ENCODE measurements at places on chromosomes 2 and 18. TPM values are rescaled to one million over a fixed set of nuclear protein-coding genes. Genes with fewer than 3 reads are reported as not detected.

The DOK6 gene
- 1.6 TPM for total RNA-seq

The EMILIN2 gene
- 9.5 TPM for total RNA-seq

The SP140 gene
- total RNA-seq, result 2.8 TPM

- no peaks in the 10 kb centered on the region for H3K27me3 ChIP-seq
- H3K4me1 ChIP-seq, result peaks cover 18% of the 10 kb centered on the region
- no peak for DNase-seq
- H3K36me3 ChIP-seq, result no peaks in the 10 kb centered on the region
- H3K4me3 ChIP-seq, result no peak overlapping the region
Measured at GRCh38 chr2:37560863-37561614, 110.4 kb downstream of the CDC42EP3 start.

DNA sequence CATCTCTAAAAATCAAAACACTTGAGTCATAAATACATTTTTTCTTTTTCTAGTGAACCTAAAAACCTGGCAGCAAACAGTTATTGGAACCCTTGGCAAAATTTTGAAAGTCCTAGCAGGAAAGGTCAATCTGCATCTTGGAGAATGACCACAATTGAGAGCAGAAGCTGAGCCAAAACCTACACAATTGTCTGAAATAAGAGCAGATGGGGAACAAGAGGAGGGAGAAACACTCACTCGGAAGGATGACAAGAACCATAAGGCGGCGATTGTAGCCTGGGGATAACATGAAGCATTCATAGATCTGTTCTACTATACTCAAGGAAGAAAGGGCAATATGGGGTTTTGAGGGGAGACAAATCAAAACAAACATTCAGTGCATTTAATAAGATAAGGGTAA is 117.0 kb downstream of the CHN1 start:
- no peak for DNase-seq
- H3K36me3 ChIP-seq, result no peaks in the 10 kb centered on the region
- H3K4me1 ChIP-seq, result no peaks in the 10 kb centered on the region
- no peak overlapping the region for H3K4me3 ChIP-seq

DNA sequence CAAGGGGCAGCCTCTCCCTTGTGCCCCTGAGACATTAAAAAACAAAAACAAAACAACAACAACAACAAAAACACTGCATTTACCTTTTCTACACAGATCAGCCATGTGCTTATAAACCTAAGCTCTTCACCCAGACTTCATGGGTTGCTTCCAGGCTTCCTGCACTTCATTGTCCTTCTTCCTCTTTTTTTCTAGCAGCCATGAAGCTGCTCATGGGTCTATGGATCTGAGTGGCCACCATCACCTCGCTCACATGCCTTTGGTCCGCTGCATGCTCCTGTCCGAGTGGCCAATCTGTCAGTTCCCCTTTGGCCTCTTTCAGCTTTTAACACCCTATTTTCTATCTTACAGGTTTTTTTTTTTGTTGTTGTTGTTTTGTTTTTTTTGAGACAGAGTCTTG is 9.0 kb upstream of the TET3 start:
- DNase-seq, result no peak
- H3K4me1 ChIP-seq, result peaks cover 37% of the 10 kb centered on the region
- no peak overlapping the region for H3K4me3 ChIP-seq
- H3K36me3 ChIP-seq, result no peaks in the 10 kb centered on the region
- H3K27ac ChIP-seq, result no peak overlapping the region
- no peaks in the 10 kb centered on the region for H3K27me3 ChIP-seq

DNA sequence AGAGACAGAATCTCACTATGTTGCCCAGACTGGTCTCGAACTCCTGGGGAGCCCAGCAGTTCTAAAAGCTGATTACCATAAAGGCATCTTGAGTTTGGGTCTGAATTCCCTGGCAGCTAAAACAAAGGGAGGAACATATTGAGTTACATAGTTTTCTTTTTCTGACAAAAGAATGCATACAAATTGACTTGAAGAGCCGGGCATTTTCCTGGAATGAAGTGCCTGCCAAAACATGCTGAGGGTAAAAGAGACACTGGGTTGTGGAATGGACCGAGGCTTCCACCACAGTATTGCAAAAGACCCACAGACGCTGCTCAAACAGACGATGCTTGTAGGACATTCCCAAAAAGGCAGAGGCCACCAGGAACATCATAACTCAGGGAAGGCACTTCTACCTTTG is 35.1 kb upstream of the ROCK2 start:
- H3K36me3 ChIP-seq, result no peaks in the 10 kb centered on the region
- H3K4me3 ChIP-seq, result no peak overlapping the region
- no peaks in the 10 kb centered on the region for H3K27me3 ChIP-seq
- peak overlapping the region; percentile 71 for H3K27ac ChIP-seq
- DNase-seq, result peak; percentile 10

DNA sequence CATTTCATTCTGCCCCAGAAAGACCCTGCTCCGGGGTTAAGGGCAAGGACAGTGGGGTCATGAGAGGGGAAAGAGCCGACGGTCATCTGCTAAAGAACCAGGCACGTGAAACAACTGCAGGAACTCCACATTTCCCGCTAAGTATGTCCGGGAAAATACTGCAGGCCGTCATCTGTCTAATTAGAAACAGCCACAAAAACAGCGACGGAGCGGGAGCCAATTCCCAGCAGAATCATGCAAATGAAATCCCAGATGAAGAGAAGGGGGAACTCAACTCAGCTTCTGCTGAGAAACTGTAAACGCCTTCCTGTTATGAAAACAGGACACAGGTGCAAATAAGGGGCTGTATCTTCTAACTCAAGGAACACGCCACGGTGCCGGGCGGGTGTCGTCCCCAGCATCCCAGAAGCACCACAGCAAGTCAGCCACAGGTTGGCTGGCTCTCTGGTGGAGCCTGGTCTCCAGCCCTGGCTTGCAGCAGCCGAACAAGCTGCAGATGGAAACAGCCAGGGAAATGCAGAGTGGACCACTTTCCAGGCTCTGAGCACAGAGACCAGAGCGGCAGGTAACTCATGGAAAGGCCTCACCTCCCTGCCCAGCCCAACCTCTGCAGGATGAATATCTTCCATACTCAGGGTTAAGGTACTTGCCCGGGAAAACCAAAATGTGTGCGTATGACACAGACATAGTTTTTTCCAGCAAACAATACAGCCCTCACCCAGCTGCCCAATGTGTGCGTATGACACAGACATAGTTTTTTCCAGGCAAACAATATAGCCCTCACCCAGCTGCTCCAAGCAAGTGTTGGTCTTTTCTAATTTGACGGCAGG is 28.9 kb downstream of the PXDN start:
- peaks cover 14% of the 10 kb centered on the region for H3K4me1 ChIP-seq
- H3K27ac ChIP-seq, result no peak overlapping the region
- DNase-seq, result no peak
